Daoy (cell line): ENCODE measurements at places on chromosomes 5 and 9.

GRCh38 chr9:77864211-77864889, 167.3 kb downstream of the GNAQ start:
- DNase-seq = no peak

GRCh38 chr9:87630266-87630665, 95.7 kb upstream of the CTSL start:
- no peak for DNase-seq

GRCh38 chr5:9545136-9545991, 511 bp downstream of the SEMA5A start:
- DNase-seq = no peak

DNA sequence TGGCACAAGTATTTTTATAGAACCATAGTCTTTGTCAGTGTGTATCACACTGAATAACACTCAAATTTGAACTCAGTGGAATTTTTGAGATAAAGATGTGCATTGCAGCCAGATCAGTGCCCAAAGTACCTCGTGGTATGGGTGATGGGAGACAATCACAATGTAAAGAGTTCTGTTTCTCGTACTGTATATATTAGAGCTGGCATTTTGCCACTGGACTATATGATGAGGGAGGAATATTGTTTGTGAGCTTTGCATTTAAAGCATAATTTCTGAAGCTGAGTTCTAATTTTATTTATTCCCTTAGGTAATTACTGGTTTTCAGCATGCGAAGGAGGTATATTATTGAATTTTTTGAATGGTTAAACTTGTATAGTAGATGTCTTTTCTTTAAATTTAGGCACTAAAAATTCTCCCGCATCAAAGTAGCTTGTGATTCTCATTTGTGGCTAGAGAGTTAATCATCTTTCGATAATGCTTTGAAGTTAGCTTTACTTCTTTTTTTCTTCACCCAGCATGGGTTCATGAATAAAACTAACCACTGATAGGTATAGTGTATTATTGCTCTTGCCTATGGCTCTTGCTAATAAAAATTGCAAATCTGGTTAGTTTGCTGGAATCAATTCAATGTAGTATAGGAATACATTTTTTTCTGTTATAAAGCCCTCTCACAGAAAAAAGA, 43.1 kb downstream of the PAM start:
- no peak for DNase-seq

DNA sequence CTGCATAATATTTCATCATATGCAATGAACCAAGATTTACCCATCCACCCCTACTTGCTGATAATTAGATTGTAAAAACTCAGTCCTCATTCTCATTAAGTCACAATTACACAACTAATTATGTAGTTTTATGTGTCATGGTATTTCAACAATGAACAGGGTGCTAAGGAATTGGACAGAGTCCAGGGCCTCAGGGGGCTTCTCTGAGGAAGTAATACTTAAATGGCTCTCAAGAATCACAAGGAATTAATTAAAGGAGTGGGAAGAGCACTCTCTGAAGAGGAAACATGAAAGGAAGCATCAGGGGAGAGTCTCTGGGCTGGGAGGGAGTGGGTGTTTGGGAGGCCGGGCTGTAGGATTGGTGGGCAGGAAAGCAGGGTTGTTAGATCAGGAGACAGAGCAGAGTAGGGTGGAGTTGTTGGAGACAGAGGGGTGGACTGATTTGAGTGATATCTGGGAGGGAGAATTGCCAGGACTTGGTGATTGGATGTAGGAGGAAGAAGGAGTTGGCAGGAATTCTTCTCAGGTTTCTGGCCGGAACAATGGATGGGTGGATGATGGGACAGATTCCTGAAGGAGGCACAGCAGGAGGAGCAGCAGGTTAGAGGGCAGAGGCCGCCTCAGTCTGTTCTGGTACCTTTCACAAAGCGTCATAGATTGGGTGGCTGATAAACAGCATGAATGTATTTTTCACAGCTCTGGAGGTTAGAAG, 23.0 kb upstream of the NSG2 start:
- no peak for DNase-seq

- DNase-seq = no peak
Observed at GRCh38 chr5:94577466-94578245, 40.7 kb downstream of the KIAA0825 start.

- peak; percentile 72 for DNase-seq
Observed at GRCh38 chr9:130128251-130128650, 44.0 kb upstream of the NCS1 start.

GRCh38 chr5:104186100-104186499, 623.5 kb upstream of the NUDT12 start:
- peak; percentile 16 for DNase-seq

GRCh38 chr5:45696206-45696836, at the start of gene HCN1:
TSS of gene HCN1 (minus strand) at chr5:45696380.
- DNase-seq = peak; percentile 23

GRCh38 chr5:27706832-27707231, 668.4 kb upstream of the CDH9 start:
- no peak for DNase-seq

DNA sequence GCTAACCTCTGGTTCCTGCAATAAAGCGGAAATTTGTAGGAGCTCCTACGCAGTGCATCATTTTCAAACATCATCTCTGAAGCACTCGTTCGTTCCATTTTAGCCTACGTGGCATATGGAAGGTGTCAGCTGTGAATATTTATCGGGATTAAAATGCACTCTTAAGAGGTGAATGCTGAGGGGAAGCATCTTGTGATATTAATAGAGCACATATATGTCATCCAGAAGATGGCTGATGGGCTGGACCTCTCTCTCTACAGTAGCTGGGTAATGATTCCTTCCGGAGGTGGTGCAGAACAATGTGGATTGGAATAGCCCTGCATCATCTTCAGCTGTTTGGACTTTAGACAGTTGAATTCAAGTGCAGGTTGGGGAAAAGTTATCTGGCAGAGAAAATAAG, 478.7 kb downstream of the DMAC1 start:
- no peak for DNase-seq

DNA sequence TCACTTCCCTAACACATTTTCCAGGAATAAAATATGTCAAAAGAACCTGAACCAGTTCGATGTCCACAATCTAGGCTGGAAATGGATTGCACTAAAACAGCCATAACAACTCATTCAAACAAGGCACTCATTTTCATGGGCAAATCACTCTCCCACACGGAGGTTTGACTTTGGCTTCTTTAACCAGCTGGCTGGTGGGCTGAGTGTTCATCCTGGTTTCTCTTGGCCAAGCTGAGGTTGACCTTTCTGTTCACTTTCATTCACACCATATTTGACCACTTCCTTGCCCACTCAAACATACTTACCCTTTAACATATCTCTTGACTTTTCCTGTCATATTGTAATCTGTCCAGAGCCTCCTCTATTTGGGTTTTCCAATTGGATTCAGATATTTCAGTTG, 5.4 kb downstream of the IL7R start:
- DNase-seq = no peak

DNA sequence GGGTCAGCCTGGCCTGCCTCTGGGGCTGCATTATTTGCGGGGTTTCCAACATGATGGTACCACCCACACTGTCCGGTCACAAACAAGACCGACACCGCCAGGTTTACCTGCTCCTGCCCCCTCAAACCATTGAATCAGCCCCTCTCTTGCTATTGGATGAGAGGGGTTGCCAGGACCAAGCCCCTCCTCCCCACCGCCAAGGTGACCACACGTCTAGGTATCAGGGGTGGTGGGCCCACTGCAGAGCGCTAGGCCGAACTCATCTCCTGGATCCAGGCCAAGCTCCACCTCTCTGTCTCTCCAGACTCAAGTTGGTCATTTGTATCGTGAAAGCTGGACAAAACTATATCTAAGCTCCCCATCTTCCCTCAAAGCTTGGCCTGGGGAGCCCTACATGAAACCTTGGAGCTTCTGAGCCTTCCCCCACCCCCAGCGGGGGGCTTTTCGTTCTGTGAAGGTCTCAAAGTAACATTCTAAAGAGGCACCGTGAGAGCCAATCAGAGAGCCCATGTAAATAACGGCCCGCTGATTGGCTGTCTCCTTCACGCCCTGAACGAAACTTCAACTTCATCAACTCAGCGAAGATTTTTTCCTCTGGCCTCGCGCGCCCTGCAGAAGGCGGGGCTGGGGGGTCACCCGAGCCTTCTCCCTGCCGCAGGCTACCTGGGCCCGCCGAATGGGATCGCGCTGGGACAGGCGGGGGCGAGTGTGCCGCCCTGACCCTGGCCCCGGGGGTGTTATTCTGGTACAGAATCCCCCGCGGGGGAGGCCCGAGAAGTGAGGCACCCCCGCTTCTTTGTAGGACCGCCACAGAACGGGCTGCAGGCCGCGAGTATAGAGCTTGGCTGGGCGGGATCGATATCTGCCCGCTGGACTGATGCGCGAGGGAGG, 49.6 kb upstream of the PSD2 start:
- DNase-seq = peak; percentile 96

GRCh38 chr5:107869438-107870115, 198.8 kb upstream of the EFNA5 start:
- peak; percentile 70 for DNase-seq

GRCh38 chr5:80755626-80756025, 100.8 kb upstream of the DHFR start:
- DNase-seq = no peak

DNA sequence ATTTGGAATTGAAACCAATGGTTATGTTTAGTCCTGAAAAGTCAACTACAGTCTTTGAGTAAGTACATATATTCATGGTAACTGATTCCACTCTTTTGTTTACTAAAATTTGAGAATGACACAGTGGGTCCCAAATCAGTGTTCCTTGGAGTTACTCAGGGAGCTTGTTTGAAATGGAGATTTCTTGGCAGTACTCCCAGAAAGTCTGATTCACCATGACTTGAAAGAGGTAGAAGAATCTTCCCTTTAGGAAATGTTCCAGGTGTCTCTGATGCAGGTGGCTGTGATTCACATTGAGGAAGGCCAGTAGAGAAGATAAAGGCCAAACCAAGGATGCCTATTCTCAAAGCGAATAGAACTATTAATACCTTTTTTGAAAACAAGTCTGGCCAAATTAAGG, 1078.3 kb downstream of the CDH12 start:
- DNase-seq = peak; percentile 52

- no peak for DNase-seq
Observed at GRCh38 chr9:33147416-33148169, 19.5 kb downstream of the B4GALT1 start.

- no peak for DNase-seq
Observed at GRCh38 chr5:62684310-62684709, 105.7 kb downstream of the LRRC70 start.

- peak; percentile 91 for DNase-seq
Observed at GRCh38 chr5:172795318-172795977, 24.5 kb upstream of the DUSP1 start.

GRCh38 chr5:33772380-33772897, 119.4 kb downstream of the ADAMTS12 start:
- peak; percentile 43 for DNase-seq

DNA sequence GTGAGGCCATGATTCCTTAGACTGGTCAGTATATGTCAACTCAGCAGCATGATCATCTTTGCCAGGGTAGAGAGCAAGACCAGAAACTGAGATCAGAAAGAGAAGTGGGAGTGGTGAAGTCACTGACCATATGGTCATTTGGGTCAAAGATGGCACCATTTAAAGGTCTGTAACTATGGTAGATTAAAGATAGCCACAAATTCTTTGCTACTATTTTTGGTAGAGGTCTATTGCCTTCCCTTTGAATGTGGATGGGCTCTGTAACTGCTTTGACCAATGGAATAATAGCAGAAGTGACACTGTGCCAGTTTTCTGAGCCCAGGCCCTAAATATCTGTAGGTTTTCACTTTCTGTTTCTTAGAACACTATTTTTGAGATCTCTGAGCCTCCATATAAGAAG, 117.6 kb downstream of the PCSK1 start:
- DNase-seq = no peak

- no peak for DNase-seq
Observed at GRCh38 chr9:13716601-13717321, 437.3 kb upstream of the MPDZ start.

DNA sequence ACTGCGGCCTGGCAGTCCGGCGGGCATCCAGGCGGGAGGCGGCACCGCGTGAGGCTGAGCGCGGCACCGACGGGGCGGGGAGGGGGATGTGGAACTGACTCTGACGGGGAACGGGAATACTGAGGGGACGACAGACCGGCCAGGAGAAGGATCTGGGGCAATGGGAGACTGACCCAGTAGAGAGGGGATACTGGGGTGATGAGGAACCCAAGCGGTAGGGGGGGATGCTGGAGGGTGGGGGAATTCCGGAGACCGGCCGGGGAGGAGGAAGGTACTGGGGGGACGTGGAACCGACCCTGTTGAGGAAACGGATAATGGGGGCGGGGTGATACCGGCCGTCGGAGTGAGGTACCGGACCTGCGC, 423 bp downstream of the IPPK start:
- DNase-seq = peak; percentile 49

GRCh38 chr9:125649315-125649714, 57.7 kb downstream of the MAPKAP1 start:
- peak; percentile 95 for DNase-seq

GRCh38 chr9:107942856-107943255, 453.3 kb upstream of the KLF4 start:
- no peak for DNase-seq

GRCh38 chr9:69696802-69697201, 24.6 kb upstream of the APBA1 start:
- no peak for DNase-seq

GRCh38 chr5:80988419-80988935, 28.3 kb downstream of the RASGRF2 start:
- DNase-seq = no peak

- peak; percentile 51 for DNase-seq
Observed at GRCh38 chr5:7664208-7664607, 186.7 kb downstream of the CFAP90 start.

DNA sequence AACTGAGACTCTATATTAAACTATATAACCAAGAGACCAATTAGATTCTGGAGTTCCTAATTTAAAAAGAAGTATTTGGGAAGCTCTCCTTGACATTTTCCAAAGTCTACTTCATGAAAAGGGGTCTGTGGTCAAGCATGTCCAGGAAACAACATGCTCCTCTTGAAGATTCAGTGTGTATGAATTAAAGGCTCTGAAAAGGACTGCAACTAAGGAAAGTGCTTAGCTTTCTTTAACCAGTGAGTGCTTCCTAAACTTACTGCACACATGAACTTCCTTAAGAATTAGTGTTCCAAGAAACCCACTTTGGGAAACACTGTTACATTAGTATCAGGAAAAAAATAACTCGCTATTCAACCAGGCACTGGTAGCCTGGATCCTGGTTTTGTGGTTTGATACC, 167.6 kb downstream of the MED27 start:
- DNase-seq = no peak

DNA sequence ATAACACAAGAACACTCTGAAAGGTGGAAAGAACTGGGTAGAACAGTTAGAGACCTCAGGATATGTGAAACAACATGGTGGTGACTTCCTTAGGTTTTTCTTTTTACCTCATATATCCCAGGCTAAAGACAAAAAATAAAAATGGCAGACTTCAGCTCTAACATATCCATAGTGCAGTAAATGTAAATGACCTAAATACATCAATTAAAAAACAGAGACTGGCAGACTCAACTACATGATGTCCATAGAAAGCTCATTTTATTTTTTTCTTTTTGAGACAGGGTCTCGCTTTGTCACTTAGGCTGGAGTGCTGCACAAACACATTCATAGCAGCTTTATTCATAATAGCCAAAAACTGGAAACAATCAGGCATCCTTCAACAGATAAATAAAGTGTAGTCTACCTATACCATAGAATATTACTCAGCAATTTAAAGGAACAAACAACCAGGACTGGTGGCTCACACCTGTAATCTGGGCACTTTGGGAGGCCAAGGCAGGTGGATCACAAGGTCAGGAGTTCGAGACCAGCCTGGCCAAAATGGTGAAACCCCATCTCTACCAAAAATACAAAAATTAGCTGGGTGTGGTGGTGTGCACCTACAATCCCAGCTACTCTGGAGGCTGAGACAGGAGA, 4.8 kb downstream of the C5orf15 start:
- no peak for DNase-seq

GRCh38 chr5:126368239-126368812, 54.9 kb upstream of the GRAMD2B start:
- no peak for DNase-seq
